GM12878 (cell line): ENCODE measurements at places on chromosomes 16 and 17. TPM values are rescaled to one million over a fixed set of nuclear protein-coding genes. Genes with fewer than 3 reads are reported as not detected.
A peak's percentile ranks its signal among the peaks of the same experiment; 100 is the strongest.

RNU2-1 gene
- 9,631 and 10,813 TPM in 2 replicates for total RNA-seq

LHX1 gene
- not detected in 2 replicates for total RNA-seq

CTRB1 gene
- total RNA-seq: 4.4 and 6.2 TPM in 2 replicates

DNA sequence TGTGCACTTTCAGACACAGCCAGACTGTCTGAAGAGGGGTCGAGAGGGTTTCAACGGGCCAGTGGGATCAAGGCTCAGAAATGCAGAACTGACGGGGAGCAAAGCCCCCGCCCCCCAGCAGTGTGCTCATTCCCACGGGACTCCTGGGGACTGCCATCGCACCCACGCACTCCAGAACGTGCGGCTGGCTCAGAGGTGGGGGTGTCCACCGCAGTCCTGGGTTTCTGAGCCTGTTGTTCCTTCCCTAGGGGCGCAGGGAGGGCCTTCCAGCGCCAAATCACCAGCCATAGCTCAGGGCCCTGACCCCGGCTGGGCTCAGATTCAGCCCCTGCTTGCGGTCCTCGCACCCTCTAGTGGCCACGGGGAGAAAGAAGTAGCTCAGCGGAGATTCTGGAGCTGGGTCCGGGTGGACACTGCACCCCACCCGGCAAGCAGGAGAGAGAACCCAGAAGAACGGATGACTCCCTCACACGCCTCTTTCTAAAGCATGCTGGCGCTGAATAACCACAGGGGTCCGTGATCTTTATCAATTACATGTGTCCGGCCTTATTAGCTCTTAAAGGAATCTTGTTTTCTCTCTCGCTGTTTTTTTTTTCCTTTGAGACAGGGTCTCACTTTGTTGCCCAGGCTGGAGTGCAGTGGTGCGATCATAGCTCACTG, 45.0 kb upstream of the USP7 start:
- DNase-seq: peak; percentile 21

CACNA1H gene
- total RNA-seq: 0.19 and 0.54 TPM in 2 replicates

- DNase-seq: no peak
Measured at GRCh38 chr16:54055864-54056263, 230.7 kb downstream of the IRX3 start.

- DNase-seq: no peak
Measured at GRCh38 chr17:27384726-27385125, 71.5 kb upstream of the KSR1 start.

TNS4 gene
- total RNA-seq: 0.90 and 1.0 TPM in 2 replicates

TP53TG3 gene
- total RNA-seq: not detected in 2 replicates

DNA sequence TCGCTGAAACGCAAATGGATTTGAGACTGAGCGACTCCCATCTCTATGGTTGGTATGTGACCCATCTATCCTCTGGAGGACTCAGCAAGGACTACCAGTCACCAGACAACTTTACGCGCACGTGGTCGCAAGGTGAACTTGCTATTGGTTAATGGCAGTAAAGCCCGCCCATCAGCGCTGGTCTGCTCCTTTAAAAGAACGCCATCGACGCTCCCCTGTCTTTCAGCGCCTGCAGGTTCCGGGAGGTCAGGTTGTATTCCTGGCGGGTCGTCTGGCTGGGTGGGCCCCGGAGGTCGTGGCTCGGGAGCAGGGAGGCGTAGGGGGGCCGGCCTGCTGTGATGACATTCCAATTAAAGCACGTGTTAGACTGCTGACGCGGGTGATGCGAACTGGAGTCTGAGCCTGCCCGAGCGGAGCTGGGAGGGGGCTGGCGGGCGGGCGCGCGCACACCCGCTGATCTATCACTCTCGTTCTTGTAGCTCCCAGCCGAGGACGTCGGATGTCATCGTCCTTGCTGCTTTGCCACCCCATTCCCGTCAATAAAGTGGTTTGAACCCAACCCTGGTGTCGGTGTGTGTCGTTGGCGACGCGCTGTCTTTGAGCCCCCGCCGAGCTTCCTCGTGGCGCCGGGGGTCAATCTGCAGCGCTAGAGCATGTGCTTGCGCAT, 15.9 kb upstream of the ERN1 start:
- DNase-seq: peak; percentile 97

DNA sequence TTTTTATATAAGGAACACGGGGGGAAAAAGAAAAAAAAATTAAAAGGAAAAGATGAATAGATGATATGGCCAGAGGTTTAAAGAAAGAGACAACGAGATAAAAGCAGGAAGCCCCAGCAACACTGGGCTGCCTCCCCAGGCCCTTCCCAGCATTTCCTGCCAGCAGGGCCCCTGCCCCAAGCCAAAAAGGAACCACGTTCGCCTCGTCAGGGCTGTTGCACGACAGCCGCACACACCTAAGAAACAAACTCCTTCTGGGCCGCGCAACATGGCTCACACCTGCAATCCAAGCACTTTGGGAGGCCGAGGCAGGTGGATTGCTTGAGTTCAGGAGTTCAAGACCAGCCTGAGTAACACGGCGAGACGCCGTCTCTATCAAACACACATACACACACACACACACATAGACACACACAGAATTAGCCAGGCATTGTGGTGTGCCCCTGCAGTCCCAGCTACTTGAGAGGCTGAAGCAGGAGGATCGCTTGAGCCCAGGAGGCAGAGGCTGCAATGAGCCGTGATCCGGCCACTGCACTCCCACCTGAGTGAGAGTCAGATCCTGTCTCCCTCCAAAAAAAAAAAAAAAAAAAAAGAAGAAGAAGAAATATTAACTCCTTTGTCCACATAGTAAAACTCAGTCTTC, 83.0 kb downstream of the ANKRD11 start:
- DNase-seq: no peak

DNA sequence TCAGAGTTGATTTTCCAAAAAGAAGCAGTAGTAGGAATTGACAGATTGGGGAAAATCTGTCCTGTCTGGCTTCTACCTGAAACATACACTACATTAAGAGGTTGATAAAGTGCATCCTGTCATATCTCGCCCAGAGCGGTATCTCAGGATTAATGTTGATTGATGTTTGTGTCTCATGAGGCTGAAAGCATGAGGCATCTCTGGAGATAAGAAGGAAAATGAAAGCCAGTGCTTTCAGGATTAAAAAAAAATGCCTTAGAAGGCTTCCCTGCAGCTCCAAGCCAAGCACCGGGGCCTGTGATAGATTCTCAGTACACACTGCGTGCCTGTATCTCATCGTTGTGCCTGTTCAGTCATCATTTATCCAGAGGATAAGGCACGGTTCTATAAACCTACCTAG, 26.4 kb upstream of the CD300E start:
- no peak for DNase-seq

PTX4 gene
- not detected in 2 replicates for total RNA-seq

GRCh38 chr17:42101513-42102292, 3.4 kb upstream of the ZNF385C start:
- DNase-seq: no peak

- DNase-seq: no peak
Measured at GRCh38 chr17:43579566-43580140, 33.5 kb upstream of the ETV4 start.

MED1 gene
- total RNA-seq: 40.2 and 41.2 TPM in 2 replicates

DNA sequence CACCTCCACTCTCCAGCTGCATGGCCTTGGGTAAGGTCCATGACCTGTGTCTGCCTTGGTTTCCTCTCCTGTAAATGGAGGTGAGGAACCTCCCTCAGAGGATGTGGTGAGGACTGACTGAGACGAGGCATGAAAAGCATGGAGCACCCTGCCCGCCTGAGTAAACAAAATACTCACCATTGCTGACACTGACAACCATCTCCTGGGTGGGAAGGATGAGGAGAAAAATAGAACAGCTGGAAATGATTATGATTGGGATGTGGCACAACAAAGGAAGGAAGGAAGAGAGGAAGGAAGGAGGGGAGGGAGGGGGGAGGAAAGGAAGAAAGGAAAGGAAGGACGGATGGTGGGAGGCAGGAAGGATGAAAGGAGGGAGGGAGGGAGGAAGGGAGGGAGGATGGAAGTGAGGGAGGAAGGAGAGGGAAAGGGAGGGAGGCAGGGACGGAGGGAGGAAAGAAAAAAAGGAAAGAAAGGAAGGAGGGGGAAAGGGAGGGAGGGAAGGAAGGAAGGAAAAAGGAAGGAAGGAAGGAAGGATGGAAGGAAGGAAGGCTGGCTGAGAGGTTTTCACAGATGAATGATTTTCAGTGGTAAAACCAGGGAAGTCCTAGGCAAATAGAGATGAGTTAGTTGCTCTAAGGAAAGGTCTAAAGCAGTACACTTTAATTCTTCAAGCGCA, 276.5 kb upstream of the XYLT1 start:
- DNase-seq: no peak

DNA sequence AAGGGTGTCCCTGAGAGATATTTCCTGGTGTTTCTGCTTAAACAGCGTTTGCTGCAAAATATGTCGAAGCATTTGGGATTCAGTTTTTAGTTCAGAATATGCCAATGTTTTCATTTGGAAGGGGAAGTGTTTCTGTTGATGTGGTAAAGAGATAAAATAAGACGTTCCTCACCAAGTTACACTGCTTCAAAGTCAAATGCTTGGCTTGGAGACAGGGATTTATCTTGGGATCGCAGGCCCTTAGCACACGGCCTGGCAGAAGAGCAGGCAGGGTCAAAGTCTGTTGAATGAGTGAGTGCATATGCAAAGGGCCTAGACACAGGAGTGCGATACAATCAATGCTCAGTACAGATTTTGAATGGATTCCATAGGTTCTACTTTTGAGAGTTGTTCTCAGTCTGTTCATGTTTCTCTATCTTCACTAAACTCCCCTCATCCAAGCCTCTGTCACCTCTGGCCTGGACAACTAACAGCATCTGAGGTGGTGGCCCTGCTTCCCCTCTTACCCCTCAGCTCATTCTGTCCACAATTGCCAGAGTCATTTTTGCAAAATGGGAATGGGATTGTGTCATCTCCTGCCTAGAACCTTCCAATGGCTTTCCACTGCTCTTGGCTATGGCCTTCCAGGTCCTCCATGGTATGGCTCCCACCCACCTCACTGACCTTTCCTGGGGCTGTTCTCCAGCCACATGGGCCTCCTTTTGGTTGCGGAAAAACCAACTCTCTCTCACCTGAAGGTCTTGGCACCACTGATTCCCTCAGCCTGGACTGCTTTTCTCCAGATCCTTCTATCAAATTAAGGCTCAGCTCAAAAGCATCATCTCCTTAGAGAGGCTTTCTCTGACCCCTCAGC, 3.2 kb downstream of the DEXI start:
- DNase-seq: no peak

DNA sequence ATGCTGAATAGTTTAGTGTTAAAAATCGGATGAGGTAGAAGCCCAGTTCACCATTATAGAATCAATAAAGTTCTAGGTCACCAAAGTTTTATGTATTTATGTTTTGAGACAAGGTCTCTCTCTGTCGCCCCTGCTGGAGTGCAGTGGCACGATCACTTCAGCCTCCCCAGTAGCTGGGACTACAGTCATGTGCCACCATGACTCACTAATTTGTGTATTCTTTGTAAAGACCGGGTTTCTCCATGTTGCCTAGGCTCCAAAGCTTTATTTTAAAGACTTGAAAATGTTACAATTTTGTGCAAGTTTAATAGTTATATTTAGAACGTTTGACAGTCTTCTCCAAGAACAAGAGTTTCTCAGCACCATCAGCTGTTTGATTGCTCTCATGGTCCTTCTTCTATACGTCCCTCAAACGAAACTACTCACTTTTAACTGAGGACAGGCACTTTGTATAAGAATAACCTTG, 32.1 kb downstream of the NDE1 start:
- DNase-seq: no peak

- DNase-seq: no peak
Measured at GRCh38 chr16:77430787-77431585, 3.8 kb downstream of the ADAMTS18 start.

RCVRN gene
- total RNA-seq: 0.13 TPM in 1 of 2 replicates, not detected in the other

DNA sequence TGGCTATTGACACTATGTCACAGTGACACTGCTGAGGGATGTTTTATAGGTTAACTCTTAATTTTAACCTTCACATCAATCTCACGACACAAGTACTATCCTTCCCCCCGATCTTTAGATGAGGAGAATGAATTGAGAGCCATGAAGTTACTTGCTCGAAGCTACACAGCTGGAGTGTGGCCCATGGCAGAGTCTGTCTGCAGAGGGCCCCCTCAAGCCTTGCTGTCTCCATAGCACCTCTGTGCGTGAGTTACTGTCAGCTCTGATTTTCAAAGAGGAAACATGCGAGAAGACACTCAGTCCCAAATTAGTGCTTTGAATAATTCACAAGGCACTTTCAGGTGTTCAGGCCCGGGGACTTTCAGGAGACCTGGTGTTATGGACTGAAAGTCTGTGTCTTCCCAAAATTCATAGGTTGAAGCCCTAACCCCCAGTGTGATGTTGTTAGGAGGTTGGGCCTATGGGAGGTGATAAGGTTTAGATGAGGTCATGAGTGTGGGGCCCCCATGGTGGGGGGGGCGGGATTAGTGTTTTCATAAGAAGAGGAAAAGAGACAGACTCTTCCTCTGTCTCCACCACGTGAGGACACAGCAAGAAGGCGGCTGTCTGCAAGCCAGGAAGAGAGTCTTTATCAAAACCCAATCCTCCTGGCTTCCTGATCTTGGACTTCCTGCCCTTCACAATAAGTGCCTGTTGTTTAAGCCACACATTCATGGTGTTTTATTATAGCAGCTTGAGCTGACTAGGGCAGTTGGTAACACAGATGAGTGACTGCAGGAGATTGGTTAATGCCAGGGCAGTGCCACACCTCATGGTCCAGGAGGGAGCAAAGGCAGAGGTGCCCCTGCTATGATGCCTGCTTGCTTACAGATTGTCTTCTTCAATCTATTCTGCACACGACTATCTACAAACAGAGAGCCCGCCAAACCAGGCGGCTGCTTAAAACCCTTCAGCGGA, 281.8 kb downstream of the HAPSTR1 start:
- no peak for DNase-seq

DNA sequence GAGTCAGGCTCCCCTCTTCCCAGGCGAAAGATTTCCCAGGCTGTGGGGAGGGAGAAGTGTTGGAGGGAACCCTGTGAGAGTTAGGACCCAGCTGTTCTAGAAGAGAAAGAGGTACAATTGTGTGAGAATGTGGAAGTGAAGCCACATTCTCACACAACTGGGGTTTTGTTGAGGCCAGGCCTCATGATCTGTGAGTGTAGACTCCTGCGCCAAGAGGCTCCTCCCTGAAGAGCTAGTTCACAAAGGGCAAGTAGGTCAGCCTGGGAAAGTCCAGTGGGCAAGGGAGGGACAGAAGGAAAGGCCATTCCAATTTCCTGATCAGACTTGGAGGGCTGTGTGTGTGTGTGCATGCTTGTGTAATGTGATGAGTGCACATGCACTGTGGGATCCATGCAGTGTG, 15.2 kb downstream of the CD300LF start:
- DNase-seq: peak; percentile 25

ZKSCAN2 gene
- total RNA-seq: 5.4 and 6.6 TPM in 2 replicates

COL1A1 gene
- 6.1 and 7.7 TPM in 2 replicates for total RNA-seq

HIRIP3 gene
- total RNA-seq: 26.1 and 26.5 TPM in 2 replicates

GRCh38 chr17:5662409-5663085, 78.2 kb upstream of the NLRP1 start:
- no peak for DNase-seq

DNA sequence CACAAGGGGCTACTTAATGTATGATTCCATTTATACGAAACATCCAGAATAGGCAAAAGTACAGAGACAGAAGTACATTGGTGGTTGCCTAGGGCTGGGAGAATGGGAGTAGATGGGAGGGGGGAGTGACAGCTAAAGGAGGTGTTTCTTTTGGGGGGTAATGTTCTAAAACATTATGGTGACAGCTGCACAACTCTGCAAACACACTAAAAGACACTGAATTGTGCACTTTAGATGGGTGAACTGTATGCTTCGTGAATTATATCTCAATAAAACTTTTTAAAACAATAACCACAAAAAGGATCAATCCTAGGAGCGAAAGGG, 661 bp downstream of the LYRM9 start:
- no peak for DNase-seq
